Posterior cingulate gyrus (tissue), 11 donors: ENCODE measurements at places on chromosomes 3 and 15.

GRCh38 chr15:63895194-63895593 lies 61.4 kb upstream of the HERC1 start:
- DNase-seq: no peak

DNA sequence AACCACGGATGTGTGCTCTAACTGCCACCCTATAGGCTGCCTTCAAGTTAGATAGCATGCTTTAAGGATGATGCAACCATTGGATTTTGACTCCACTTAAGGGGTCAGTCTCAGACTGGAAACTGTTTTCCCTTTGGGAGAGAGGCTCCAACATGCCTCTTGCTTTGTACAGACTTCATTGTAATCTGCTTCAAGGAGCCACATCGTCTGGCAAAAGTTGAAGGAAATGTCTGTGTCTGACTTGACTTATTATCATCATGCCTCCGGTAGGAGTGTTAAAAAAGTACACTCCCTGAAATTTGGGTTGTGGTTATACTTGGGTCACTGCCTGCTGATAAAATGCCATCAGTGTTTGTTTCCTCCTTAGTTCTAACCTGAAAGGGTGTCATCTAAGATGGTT lies 245.4 kb upstream of the CDIN1 start:
- DNase-seq: no peak

DNA sequence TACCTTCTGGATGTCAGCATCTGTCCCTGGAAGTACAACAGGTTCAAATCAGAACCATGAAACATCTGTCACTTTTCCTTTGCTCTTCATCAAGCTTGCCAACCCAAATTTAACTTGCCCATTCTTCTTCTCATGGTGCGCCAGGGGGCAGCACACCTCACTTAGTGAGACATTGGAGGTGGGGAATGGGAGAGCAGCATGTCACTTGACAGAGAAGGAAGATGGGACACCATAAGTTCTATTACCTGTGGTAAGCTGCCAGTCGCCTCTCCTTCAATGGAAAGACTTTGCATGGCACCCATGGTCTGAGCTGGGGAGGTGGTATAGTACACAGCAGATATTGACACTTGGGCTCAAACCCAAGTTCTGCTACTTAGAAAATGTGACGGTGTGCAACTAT lies 2.9 kb downstream of the SCN5A start:
- no peak for DNase-seq

GRCh38 chr15:81643771-81644170 lies 269.8 kb upstream of the TMC3 start:
- DNase-seq: no peak

DNA sequence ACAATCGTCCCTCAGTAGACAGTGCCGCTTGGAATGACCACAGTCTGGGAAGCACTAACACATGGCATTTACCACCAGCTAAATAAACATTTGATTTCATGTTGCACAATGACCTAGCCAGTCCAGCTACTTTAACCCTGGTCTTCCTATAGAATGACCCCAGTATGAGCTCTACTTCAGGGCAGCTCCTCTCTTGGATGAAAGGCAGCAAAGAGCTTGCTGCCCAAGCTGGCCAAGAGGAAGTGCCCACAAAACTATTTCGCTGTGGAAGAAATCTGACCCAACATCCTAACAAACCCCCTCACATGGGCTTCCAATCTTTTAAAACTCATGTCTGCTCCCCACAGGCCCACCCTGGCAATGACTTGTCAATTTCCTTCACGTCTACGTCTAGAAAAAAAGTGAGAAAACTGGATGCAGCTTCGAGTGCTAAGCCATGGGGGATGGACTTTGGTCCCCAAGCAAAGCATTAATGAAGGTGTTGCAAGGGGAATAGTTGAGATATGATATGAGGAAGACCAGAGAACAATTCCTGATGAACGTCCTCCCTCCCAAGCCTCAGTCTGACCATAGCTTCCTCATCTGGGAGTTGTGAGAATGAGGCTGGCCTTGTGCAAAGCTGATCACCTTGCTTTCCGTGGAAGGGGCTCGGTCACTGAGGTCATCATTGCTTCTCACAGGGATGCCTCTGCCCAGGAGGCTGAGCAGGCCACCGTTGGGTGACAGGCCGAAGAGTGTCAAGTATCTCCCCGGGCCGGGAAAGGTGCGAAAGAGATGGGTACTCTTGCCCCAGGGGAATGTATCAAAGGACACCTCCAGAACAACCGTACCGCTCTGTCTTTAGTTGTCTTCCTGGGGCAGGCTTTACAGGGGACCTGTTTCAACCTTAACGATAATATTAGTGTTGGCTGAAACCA lies 964 bp downstream of the SLC25A20 start:
- peak; percentile 62 for DNase-seq

DNA sequence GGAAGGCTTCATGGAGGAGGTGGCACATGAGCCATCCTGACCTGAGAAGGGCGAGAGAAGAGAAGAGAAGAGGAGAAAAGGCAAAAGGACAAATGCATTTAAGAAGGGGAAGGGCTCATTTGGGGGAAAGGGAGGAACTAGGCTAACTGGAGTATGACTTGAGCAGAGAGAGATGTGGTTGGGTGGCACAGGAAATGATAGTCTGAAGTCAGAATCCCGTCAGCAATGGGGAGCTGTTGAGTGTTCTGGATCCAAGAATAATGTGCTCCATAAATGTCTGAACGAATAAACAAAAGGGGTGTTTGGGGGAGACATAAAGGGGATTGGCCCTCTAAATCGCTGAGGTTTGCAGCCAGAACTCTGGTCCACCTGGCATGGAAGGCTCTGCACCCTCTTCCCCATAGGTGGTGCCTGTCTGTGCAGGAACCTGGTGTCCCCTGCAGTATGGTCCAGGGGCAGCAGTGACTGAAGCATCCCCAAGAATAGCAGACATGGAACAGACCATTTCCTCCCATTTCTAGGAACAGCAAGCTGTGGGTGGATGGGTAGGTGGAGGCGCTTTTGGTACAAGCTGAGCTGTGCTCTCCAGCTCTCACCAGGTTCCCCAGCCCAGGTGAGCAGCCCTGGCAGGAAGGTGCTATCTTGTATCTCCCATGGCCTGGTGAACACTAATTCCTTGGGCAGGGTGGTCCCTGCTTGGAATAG lies 15.2 kb downstream of the CORO2B start:
- no peak for DNase-seq

GRCh38 chr3:3685721-3686120 lies 113.5 kb upstream of the LRRN1 start:
- DNase-seq: no peak

DNA sequence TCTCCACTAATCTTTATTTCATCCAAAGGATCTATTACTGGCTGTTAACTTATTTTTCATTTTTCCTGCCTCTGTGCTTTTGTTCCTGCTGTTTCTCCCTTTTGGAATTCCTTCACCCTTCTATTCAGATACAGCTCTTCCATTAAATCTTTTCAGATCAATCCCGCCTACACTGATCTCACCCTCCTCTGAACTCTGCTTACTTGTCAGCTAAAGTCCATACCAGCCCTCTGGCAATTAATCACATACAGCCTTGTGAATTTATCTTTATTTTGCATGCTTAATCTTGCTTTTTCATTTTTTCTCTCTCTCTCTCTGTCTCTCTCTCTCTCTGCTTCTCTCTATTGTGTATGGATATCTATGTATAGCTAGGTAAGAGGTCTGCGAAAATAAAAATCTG lies 100.8 kb upstream of the UMPS start:
- DNase-seq: no peak

DNA sequence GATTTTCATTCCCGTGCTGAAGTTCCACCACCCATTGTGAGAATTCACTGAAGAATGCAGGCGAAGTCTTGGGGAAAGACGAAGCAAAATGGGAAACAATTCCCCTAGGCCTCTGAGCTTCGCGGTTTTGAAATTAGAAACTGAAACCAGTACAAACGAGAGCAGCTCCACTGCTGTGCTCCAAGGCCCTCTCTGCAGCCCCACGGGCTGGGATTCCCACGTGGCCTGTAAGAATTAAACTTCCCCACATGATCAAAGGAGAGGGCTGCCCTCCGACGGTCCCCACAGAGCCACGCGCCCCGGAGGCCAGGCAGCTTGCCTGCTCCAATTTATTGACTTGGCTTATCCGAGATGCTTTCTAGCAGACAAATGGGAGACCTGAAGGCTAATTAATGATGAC lies 144.0 kb downstream of the GREM1 start:
- DNase-seq: peak; percentile 23

DNA sequence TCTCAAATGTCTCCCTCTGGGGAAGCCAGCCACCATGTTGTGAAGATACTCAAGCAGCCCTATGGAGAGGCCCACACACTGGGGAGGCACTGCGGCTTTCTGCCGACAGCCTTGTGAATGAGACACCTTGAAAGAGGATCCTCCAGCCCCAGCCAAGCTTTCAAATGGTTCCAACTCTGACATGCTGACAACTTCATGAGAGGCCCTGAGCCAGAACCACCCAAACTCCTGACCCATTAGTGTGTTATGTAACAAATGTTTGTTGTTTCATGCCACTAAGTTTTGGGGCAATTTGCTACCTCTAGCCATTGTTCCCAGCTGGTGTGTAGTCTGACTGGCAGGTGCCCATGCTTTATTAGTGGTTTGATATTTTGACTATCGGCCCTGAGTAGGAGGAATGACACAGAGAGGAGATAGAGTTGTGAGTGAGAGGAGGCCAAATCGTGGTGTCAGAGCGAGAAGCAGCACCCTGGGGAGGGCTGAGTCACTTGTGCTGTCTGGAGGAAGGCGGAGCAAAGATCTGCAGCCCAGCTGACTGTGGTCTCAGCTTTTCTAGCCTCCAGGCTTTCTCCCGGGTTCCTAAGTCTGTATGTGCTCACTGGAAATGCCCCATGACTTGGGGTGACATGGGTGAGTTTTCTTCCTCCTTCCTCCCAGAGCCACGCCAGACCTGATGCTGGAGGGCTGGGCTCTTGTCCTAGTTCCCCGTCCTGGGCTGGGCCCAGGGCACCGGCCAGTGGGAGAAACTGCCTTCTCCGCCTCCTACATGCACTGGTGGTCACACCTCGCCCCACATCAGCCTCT lies 56.7 kb upstream of the BLM start:
- DNase-seq: no peak

DNA sequence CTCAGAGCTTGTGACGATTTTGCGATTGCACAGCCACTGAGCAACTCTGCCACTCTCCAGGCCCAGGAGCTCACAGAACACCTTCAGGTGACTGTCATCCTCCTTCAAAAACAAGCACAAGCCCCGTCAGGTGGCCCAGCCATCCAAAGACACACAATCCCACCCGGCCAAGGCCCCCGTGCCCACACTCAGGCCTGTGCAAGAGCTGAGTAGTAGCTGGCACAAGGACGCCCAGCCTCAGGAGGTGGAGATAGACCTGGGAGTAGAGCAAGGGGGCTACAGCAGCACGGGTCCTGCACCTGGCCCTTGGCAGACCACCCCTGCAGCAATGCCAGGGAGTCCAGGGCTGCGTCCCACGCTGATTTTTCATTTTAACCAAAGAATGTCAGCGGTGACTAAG lies 34.6 kb downstream of the MYO5C start:
- no peak for DNase-seq

DNA sequence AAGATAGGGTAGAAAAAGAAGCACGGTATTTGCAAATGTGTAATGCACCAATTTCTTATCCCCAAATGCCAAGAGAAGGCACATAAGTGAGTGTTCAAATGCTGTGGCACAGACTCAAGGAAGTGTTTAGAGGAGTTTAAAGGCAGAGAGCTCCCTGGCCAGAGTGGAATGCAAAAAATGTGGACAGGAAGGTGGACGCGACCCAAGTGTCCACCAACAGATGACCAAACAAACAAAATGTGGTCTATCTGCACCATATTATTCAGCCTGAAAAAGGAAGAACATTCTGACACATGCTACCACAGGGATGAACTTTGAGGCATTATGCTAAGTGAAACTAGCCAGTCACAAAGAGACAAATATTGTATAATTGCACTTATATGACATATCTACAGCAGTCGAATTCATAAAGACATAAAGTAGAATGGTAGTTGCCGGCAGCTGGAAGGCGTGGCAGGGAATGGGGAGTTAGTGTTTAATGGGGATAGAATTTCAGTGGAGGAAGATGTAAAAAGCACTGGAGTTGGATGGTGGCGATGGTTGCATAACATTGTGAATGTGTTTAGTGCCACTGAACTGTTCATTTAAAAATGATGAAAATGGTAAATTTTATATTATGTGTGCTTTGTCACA lies 126.6 kb downstream of the SRGAP3 start:
- no peak for DNase-seq

DNA sequence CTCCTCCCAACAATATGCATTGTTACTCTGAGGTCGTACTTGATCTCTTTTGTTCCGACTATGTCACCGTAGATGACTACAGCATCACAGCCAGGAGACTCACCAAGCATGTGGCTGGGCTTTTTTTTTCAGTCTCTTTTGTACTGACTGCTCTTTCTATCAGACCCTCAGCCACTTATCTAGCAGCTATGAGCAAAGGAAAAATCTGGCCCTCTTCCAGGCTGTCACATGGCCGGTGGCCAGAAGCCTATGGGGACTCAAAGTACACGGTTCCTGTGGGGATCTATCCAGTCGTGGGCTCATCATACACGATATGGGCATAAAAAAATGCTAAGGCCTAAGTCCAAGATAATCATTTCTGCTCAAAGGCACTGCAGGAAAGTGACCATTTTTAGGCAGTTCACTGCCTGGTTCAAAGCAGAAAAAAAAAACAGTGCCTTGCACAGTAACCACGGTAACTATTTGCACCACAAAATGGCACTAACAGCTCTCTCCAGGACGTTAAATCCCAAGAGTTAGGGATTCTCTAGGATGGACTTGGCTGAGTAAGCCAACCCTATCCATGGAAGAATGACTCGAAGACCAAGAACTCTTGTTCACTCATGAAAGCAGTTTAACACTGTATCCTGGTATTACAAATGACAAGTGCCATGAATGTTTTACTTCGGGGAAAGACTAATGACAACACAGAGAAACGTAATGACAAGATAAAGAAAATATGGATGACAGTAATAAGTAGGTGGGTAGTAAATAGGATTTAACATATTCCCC lies 50.3 kb downstream of the SHQ1 start:
- no peak for DNase-seq

DNA sequence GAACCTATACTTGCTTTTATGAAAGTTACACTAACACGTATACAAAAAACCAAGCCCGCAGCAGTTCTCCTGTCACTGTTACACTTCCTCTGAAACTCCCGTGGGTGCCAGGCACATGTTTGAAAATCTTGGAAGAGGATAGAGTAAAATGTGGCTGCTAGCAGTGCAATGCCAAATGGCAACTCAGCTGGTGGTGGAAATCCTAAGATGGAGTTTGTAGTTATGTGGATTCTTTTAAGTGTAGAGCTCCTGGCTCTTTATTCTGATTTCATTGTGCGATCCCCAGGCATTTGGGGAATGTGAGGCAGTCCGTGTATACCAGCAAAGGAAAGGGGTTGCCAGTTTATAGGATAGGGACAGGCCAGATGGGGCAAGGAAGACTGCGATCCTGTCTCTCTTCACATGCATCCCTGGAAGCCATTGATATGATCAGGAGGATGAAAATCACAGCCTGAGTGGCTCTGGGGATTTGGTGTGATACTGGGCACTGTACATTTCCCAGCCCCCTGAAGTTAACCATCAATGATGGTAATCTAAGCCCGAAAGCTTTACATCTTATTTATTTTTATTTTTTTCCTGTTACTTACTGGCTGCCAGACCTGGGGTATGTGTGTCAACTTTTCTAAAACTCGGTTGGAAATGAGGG lies 1.1 kb downstream of the STAC start:
- no peak for DNase-seq

GRCh38 chr3:101932326-101933068 lies 83.2 kb downstream of the NFKBIZ start:
- DNase-seq: no peak
